ENCODE measurements at places on chromosomes 6 and 20.

DNA sequence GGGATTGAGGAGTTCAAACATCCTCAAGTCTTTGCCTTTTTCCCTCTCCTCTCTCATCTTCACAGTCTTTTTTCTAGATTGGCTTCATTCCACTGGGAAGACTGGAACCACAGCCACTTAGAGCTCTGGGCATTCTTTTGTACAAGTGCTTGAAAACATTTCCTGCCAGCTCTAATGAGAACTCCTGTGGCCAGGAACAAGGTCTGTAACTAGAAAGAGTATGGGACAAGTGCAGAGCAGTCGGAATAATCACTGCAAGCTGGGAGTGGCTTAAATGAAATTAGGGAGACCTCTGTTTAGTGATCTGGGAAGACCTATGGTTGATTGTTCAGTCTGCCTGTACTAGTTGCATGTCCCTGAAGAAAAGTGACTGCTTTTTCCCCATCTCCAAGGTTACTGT, 41.0 kb upstream of the SMIM8 start:
- DNase-seq: no peak

DNA sequence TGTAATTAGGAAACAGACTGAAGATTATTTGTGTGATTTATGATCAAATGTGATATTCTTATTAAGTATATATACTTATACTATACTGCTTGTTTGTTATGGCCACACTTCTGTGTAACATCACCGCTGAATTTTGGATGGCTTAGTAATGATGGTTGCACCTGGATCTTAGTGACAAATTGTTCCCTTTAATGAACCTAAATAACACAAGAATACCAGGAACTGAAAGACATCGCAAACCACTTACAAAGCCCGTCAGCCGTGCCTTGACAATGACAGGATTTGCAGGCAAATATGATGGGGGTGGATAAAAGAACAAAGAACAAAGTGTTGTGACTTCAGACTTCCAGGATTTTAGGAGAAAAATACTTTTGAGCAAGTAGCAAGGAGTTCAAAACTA, 67.1 kb downstream of the LAMP5 start:
- no peak for DNase-seq

DNA sequence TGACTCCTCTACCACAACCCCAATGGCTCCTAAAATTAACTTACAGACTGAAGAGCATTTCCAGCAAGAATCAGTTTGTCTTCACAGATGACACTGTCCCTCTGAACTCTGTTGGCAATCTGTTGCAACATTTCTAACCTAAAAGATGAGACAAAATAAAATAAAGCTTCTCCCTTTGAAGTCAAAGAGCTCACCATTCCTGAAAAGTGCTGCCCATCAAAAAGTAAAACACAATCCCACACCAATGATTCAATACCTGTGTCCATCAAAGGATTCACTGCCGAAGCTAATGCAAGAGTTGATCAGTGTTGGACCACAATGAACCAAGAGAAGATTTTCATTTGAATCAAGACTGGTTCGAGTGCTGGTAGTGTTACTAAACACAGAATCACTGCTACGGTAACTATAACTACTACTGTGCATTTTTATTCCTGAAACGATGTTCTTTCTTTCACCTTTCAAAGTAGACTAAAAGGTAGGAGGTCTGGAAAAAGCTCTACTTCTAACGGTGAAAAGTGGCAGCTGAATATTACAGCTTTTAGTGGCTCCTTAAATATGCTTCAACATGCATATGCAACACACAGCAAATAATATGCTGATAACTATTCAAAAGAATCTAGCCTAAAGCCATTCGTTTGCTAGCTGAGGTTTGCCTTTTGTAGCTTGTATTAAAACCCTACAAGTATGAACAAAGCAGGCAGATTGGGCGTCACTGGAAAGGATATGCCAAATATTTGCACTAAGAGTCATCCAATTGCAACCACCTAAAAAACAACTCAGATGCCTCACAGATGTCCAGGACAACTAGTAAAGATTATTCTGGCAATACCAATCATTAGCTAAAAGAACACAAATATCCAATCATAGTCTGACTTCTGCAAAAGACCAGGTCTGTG, at the start of gene DST:
Gene DST (minus strand): TSS at position 524 of the 896 bp plus-strand sequence.
- no peak for DNase-seq

- DNase-seq: no peak
These were observed 19.1 kb downstream of the GCNT2 start for GRCh38 chr6:10540073-10540746.

GRCh38 chr6:16578695-16579285, 182.5 kb downstream of the ATXN1 start:
- DNase-seq: no peak

GRCh38 chr6:18976091-18976490, 588.9 kb downstream of the RNF144B start:
- no peak for DNase-seq

GRCh38 chr6:119482850-119483285, 133.3 kb upstream of the MAN1A1 start:
- DNase-seq: no peak

- DNase-seq: no peak
These were observed 400 bp downstream of the PAK1IP1 start for GRCh38 chr6:10695086-10695657.

DNA sequence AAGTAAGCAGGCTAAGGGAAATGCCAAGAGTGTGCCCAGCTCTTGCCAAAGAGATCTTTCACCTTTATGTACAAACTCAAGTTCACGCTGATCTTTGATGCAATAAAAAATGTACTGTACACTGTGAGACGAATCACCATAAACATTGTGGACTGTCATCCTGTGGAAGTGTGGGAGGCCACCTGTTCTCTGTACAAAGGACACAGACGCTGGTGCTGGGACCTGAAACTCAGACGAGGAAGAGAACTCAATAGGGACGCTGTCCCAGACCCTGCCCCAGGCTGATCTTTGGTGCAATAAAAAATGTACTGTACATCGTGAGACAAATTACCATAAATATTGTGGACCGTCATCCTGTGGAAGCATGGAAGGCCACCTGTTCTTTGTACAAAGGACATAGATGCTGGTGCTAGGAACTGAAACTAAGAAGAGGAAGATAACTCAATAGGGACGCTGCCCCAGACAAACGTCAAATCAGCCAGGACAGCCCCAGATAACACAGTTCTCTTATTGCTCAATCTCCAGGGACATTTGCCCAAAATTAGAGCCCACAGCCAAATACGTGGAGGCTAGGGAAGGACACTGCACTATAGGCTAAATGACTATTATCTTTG, 312.7 kb upstream of the SGK1 start:
- DNase-seq: no peak

DNA sequence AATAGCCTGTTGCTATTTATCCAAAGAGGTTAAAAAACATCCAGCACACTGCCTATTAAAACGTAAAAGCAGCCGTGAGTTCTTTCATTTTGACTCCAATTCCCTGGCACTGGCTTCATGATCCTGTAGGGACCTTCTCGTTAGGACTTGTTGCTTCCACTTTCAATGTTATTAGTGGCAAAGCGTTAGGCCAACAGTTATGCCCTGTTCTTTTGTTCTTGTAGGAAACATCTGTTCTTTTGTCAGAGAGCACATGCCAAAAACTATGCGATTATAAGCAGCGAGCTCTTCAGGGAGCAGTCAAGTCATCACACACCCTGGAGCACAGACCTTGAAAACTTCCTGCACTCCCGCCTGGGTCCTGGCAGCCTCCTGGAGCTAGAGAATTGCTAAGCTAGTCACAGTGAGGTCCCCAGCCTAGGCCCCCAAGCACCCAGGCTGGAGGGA, 609.5 kb upstream of the ARID1B start:
- DNase-seq: no peak

DNA sequence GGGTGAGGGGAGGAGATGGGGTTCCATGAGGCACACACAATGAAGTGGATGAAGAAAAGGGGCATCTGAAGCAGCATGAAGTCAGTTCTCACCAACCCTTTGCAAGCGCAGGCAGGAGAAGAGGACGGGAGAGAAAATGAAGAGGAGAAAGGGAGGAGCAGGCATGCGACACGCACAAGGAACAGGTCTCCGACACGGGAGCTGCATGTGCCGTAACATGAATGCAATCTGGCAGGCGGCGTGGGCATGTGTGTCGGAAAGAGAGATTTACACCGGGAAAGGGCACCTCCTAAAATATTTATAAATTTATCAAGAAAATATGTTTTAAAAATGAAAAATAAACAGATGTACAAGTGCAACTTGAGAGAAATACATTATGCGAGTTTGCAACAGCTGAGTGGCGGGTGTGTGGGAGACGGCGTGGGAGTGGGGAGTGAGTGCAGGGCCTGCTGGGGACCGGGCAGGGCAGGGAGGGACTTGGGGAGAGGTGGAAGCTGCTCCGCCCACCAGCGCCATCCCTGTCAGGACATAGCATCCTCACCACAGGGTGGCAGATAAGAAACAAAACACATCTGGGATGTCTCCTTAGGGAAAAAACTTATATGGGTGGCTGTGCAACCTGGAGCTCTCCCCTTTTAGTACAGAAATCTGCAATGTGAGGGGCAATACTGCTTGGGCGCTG, 40.6 kb downstream of the GJA10 start:
- DNase-seq: no peak

DNA sequence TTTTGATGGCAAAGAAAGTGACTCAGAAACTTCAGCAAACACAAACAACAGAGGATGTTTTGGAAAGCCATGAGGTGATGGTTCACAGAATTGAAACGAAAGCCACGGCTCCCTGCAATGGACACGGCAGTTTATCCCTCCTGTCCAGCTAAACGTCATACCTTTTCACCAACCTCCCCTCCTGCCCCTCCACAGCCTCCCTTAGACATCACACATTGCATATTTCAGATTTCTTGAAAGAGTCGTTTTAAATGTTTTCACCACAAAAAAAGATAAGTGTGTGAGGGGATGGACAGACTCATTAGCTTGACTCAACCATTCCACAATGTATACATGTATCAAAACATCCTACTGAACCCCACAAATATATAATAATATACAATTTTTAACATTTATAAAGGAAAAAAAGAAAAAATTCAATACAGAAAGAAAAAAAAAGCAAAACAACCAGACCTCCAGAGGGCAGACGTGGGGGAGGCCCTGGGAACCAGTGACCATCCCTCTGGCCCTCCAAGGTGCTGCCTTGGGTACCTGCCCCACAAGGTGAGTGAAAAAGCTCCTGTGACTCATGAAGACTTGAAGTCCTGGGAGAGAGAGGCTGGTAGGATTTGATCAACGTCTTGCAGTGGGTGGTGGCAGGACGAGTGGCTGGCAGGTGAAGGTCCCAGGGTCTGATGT, 117.2 kb upstream of the THBS2 start:
- no peak for DNase-seq

GRCh38 chr6:106547601-106548453, 81.5 kb downstream of the RTN4IP1 start:
- DNase-seq: no peak

GRCh38 chr6:119760046-119760445, 410.5 kb upstream of the MAN1A1 start:
- DNase-seq: no peak

DNA sequence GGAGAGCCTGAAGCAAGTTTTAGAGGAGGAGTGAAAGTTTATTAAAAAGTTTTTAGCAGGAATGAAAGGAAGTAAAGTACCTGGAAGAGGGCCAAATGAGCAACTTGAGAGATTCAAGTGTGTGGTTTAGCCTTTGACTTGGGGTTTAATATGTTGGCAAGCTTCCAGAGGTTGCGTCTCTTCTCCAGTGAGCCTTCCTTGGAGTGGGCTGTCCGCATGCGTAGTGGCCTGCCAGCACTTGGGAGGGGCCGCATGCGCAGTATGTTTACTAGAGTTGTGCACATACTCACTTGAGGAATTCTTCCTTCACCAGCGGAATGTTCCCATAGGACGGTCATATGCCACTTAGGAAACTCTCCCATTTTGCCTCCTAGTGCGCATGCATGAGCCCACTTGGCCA, 235.2 kb downstream of the ALDH8A1 start:
- DNase-seq: no peak

DNA sequence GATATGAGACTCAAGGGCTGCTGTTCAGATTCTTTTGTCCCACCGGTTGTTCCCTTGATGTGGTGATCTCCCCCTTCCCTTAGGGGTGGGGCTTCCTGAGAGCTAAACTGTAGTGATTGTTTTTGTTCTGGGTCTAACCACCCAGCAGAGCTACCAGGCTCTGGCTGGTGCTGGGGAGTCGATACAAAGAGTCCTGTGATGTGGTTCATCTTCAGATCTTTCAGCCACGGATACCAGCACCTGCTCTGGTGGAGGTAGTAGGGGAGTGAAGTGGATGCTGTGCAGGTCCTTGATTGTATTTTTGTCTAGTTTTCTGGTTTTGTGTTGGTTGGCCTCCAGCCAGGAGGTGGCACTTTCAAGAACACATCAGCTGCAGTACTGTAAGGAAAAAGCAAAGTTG, 801.6 kb downstream of the EPHA7 start:
- DNase-seq: no peak

DNA sequence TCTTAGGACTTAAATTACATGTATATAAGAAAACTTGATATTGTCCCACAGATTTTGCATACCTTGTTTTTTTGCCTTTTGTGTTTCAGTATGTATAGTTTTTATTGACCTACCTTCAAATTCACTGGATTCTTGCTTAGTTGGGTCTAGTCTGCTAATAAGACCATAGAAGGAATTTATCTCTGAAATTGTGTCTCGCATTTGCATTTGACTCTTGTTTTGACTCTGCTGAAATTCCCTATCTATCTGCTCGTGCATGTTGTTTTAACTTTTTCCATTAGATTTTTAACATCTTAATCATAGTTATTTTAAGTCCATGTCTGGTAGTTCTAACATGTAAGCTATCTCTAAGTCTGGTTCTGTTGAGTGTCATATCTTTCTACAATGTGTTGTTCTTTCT, 163.9 kb downstream of the SCP2D1 start:
- no peak for DNase-seq

- no peak for DNase-seq
These were observed 22.5 kb downstream of the PLAGL2 start for GRCh38 chr20:32184961-32185603.

GRCh38 chr6:45930420-45931040, 85.1 kb downstream of the CLIC5 start:
- no peak for DNase-seq

GRCh38 chr6:65148839-65149238, 558.2 kb downstream of the EYS start:
- DNase-seq: no peak

GRCh38 chr6:24606200-24606930, 39.6 kb downstream of the KIAA0319 start:
- no peak for DNase-seq

DNA sequence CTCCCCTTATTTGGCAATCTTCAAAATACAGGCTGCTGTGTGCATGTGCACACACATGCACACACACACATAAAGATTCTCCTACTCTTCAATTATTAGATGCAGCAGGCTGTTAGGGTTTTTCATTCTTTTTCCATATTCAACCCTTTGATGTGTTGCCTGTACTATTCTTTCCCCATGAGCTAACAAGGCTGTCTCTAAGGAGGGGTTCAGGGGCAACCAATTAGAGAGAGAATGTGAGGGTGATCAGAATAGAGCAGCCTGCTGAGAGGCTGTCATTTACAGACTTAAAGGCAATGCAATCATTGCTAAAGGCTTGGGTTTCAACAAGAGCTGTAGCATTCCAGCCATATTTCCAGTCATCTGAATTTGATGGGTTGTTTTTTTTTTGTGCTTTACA, 467.4 kb upstream of the ID4 start:
- no peak for DNase-seq

GRCh38 chr6:30931969-30932645, at the start of gene SFTA2:
TSS of gene SFTA2 (minus strand) at chr6:30932170. CDS start at chr6:30932096, 74 bp downstream.
- DNase-seq: no peak

- no peak for DNase-seq
These were observed 62.2 kb downstream of the REPS1 start for GRCh38 chr6:138925806-138926205.

GRCh38 chr20:38520261-38520660, 47.6 kb downstream of the RALGAPB start:
- DNase-seq: no peak
